ENCODE measurements at places on chromosomes 2 and 18.

GRCh38 chr2:168652997-168653921 is 149.2 kb upstream of the NOSTRIN start:
- no peak for DNase-seq

DNA sequence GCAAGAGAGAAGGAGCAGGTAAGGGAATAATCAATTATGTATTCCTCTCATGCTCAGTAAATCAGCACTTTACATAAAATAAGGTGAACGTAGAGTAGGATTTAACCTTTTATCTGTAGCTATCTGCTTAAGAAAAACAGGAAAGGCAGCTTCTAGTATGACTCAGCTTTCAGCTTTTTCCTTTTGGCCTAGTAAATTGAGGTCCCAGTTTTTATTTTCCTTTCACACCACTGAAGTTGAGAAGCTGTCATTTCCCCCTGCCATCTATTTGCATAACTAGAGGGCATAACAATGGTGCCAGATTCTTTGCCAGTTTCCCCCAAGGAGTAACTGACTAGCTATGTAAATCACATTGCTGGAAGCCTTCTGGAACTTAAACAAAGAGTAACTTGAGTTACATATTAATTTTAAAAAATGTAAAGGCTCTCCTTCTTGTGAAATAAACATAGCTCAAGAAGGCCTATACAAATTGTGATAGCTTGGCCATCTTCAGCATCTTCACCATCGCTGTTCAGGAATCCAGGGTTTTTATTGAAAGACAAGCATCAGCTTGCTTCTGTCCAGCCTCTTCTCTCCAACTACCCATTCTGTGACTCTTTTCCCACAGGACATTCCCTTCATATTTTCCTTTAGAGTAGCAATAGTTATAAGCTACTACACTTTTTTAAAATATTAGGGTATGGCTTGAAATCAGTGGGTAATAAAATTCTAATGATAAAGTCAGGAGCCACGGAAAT is 97.0 kb downstream of the KYNU start:
- no peak for DNase-seq

DNA sequence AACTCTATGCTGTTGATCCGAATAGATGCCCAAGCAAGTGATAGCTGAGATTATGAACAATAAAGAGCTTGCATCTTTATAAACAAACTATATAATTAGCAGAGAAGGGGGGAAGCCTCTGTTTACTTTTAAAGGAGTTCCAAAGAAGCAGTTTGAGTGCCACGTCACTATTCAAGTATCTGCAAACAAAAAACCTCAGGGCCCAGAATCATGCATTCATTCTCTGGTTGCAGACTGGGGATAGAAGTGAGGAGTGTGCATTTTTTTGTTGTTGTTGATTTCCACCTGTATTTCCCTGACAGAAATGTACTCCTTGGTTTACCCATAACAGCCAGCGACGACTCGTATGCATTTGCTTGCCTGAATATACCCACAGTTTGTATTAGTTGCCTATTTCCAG is 264.3 kb downstream of the PTGR3 start:
- DNase-seq = no peak

GRCh38 chr18:70982292-70982691 is 693.4 kb downstream of the SOCS6 start:
- DNase-seq = no peak

DNA sequence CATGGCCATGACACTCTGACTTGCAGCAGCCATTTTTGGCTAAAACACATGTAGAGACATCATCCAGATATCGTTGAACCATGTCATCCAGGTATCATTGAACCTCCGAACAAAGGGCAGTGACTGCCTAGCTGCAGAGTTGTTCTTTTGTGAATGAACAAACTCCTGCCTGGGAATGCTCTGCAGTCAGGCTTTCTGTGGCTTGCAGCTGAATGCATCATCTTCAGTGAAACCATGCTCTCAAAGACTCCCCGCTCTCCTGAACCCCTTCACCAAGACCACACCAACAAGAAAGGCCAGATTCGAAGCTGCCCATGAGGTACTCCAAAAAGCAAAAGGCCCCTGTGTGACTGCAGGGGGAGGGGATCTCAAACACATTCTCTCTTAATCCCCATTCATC is 118.8 kb downstream of the ACTR3 start:
- no peak for DNase-seq

DNA sequence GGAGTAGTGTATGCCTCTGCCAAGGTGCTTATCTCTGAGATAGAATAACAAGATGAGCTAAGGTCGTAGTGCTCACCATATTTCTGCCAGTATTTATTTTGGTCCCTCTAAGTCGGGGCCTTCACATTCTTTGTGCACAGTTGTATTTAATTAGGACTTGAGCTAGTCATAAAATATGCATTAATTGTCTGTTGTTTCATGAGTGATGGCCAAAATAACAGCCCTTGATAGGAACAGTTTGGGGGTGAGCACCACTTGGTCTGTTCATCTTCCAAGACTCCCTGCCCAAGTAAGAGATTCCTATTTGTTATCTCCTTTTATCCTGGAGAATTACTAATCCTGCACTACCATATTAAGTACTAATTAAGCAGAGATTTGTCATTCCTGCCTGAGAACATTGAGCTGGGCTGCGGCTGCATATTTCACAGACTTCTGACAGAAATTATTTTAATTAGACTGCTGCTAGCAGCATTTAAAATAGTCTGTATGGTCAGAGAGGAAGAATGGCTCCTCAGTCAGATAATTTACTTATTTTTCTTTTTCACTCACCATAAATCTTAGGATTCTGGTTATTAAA is 435.1 kb downstream of the MTX2 start:
- DNase-seq = no peak

GRCh38 chr2:16553226-16553625 is 112.4 kb downstream of the CYRIA start:
- no peak for DNase-seq

- DNase-seq = no peak
Measured at GRCh38 chr2:177628831-177629230, 236.3 kb downstream of the AGPS start.

DNA sequence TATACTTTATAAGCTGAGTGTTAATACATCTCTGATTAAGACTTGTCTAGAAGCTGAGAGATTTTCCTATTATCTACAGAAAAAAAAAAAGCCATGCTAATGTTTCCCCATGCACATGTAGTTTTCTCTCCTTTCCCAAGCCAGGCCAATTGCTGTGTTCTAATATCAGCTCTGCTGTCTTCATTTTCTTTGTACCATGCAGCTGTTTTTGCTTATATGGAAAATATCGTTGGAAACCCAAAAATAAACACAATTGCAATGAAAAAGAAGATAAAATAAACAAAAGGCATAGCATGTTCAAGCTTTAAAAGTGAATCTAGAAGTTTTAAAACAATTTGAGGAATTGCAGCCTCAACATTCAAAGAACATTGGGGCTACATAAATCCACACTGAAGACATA is 817.4 kb upstream of the ACVR2A start:
- DNase-seq = no peak

DNA sequence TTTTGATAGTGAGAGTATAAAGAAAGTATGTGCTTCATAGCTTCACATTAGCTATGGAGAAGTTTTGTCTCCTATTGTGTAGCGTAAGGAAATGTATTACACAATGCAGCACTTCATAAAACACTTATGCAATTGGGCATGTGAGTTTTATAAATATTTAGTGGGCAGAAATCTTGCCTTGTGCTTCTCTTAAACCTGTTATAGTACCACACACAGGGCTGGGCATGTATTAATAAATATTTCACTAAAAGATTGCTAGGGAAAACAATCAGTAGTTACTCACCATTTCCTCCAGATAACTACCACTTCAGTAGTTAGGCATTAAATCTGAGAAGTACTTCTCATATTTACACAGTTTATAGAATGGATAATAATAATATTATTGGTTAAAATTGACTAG is 1080.8 kb upstream of the PIK3C3 start:
- DNase-seq = no peak

DNA sequence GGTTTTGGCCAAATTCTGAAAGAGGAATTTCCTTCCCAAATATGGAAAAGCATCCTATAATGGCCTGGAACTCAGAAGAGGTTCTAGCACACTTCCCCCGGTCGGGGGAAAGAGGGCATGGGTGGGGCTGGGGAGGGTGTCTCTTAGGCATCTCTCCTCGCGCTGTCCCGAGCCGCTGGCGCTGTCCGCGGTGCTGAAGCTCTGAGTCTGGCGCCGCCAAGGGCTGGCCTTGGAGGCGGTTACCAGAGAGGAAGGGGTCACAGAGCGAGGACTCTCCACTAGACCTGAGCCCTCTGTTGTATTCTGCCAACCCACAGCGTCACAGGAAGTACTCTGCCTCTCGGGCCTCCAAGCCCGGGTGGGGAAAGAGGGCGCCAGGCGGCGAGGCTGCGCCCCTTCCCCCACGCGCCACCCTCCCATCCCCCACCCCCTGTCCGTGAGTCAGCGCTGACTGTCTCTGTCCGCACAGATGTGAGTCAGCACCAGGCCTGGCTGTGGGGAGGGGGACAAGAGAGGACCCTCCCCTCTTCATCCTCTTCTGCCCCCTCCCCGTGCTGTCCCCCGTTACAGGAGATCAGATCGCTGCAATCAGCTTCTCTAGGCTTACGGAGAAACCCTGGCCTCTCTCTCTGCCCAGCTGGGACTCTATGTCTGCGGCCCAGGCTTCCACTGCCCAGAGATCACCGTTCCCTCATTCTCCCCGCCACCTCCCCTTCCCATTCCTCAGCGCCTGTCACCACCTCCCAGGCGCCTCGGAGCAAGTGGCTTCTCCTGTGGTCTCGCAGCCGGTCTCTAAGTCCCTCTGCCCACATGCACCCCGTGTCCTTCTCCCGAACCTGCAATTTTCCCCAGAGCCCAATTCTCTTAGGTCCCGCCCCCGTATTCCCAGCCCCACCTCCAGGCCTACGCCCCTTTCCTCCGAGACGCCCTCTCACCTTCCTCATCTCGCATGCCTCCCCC is 779 bp downstream of the PTPRN start:
- DNase-seq = peak; percentile 37

- no peak for DNase-seq
Measured at GRCh38 chr2:163852616-163853015, 116.8 kb upstream of the FIGN start.

DNA sequence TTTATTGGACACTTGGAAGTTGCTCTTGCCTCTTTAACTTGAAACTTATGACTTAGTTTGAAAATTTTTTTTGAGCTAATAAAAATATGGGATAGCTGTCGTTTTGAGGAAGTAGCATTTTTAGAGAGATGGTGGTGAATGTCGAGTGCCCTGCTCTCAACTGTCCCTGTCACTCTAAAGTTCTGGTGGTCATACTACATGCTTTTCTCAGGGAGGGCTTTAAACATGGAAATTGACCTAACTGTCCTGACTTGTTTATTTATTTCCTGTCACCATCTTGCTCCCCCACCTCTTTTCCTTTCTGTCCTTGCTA is 16.0 kb downstream of the CEP192 start:
- no peak for DNase-seq

DNA sequence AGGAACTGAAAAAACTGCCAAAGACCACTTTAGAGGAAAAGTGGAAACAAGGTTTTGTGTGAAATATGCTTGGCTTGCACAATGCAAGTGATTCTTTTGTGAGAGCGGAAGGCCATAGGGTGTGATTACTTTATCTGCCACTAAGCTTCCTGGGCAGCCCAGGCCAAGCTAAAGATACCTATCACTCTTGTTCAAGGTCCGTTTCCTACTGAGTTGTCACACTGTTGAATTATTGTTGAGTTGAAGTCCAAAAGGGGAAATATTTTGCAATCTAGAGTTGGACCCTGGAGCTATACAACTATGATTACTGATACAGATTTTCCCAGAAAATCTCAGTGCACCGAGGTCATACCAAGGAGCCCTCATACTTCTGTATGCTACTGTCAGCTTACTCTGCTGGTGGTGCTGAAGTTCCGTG is 72.7 kb upstream of the CTAGE1 start:
- no peak for DNase-seq

- peak; percentile 9 for DNase-seq
Measured at GRCh38 chr2:159968279-159968900, 94.0 kb downstream of the PLA2R1 start.

- no peak for DNase-seq
Measured at GRCh38 chr2:6876309-6876708, 1.3 kb upstream of the RSAD2 start.
